Activated CD4-positive, CD25-positive, alpha-beta regulatory T cell (primary cell): ENCODE measurements at places on chromosomes 7 and 10.

- no peak for DNase-seq
These were observed 301.0 kb downstream of the SORCS1 start for GRCh38 chr10:106863549-106863948.

GRCh38 chr7:80466636-80467035 lies 45.2 kb downstream of the GNAT3 start:
- no peak for DNase-seq

GRCh38 chr7:51315393-51316261 lies 982 bp downstream of the COBL start:
- DNase-seq = no peak

GRCh38 chr10:35127289-35127891 lies 744 bp downstream of the CREM start:
- DNase-seq = peak; percentile 21

GRCh38 chr10:132355754-132356153 lies 23.8 kb downstream of the LRRC27 start:
- DNase-seq = no peak

GRCh38 chr10:52908478-52908877 lies 135.9 kb upstream of the MBL2 start:
- no peak for DNase-seq

GRCh38 chr10:60908896-60909295 lies 35.1 kb downstream of the RHOBTB1 start:
- DNase-seq = no peak

DNA sequence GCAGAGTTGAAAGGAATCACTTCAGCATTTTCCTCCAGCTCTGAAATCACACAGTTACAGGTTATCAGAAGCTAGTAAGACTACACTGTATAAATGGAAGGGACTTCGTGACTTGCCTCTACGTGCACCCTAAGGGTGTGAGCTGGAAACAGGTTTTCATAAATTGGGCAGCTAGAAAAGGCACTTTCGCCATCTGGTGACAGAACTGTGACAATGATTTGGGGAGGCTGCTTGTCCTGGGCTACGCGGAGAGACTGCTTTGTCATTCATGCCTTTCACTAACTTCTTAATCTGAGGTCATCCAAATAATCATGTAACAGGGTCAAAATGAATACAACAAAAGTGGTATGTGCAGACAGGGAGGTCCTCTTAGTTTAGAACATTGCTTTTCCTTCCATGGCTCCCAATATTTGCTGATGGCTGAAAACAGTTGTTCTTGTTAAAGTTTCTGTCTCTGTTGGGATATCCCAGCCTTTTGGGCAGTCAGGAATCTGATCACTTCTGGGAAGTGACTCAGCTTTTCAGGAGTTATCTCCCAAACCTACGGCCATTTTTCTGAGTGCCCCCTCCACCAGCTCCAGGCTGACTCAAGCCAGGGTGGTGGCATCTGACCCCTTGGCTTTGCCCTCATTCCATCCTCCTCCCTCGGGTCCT lies 17.8 kb downstream of the VWC2 start:
- no peak for DNase-seq

DNA sequence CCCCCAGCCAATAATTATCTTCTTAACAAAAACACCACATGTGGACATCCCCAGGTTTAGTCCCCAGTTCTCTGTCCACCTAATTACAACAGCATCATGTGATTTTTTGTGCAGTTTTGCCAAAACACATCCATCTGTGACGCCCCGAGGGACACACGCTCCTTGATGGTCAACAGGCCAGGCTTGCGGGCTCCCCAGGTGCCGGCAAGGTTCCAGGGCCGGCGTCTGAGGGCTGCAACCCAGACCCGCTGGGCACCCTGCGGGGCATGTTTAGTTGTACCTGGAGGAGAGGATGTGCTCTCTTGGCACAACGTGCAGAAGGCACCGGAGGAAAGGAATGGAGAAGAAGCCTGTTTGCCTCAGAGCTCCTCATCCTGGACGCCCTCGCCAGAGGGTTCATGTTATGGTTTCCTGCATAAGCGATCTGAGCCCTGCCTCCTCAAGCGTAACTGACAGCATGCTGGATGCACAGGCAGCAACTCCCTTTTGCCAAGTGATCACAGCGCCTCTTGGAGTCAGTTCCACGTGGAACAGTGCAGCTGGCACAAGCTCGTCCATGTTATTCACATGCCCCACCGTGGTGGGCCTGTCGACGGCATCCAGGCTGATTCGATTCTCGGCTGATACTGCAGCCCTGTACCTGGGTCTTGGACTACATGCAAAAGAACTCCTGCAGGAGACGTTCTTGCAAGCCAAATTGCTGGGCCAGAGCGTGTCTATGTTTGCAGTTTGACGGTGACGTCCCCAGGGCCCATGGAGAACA lies 41.6 kb downstream of the JAKMIP3 start:
- no peak for DNase-seq

DNA sequence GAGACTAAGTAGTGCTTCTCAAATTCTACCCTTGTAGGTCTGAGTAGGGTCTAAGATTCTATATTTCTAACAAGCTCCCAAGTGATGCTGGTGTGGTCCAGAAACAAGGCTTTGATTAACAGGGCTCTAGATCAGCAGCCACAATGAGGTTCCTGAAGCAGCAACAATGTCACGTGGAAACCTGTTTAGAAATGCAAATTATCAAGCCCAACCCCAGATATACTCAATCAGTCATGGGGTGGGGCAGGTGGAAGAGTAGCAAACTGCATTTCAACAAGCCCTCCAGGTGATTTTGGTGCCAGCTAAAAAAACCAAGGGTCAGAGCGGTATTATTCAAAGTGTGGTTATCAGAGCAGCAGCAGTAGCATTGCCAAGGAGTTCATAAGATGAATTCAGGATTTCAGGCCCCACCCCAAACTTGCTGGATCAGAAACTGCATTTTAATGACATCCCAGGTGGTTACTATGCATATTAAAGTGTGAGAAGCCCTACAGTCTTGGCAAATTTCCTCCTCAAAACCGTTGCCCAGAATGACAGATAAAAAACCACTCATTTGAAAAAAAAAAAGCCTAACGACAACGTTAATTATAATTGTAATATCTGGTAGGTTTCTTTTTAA lies 199.2 kb downstream of the AHR start:
- no peak for DNase-seq

DNA sequence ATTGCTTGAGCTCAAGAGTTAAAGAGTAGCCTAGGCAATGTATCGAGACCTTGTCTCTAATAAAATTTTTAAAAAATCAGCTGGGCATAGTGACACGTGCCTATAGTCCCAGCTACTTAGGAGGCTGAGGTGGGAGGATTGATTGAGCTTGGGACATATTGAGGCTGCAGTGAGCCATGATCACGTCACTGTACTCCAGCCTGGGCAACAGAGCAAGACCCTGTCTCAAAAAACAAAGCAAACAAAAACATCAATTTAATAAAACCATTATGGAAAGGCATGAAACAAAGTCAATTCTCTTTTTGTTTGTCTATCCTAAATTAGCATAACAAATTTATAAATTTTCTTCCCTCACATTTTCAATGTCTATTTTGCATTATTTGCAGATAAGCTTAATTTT lies 108.4 kb downstream of the PHF14 start:
- DNase-seq = no peak

DNA sequence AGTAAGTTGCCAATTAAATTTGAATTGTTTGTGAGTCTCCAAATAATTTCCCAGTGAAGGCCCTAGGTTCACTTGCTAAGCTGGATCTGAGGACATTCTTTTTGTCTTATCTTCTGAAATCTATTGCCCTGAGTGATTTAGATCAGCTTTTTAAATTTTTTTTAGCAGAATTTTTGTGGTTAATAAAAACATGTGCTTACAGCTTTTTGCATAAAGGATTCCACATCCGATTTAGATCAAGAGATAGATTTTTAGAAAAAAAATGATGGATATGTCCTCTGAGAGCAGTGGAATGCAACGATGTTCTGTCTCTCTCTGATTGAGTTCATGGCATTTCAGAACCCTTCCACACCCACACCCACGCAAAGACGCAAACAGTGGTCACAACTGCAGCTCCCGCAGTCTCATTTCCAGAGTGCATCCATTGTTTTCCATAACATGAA lies 358.8 kb downstream of the SUGCT start:
- DNase-seq = no peak

DNA sequence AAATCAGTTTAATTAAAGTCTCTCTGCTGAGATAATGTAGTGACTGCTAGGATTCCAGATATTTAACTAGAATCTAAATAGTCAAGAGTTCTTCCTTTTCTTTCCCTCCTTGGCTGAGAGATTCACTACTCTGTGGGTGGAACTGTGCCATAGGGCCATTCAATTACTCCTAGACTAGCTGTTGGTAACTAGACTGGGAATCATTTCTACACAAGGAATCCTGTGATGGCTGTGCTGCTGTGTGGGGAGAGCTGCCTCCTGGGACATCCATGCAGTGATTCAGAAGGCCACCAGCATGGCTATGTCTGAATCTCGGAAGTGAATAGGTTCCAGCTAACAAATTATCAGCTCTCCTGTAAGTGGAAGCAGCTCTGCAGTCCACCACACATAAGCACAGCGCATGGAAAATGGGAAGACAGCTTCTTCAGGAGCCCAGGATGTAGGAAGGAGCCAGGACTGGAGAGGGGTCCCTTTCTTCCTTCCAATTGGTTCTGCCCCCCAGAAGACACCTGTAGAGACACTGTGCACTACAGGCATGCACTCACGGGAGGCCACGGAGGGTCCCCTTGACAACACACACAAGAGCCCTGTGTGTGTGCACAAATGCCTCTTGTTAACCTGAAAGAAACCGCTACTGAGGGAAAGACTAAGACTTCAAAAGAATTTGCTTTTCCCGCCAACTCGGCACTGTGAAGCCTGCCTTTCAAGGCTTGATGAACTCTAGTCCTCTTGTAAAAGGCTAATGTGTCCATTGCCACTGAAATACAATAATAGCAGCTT lies 66.5 kb downstream of the SCRN1 start:
- DNase-seq = no peak

DNA sequence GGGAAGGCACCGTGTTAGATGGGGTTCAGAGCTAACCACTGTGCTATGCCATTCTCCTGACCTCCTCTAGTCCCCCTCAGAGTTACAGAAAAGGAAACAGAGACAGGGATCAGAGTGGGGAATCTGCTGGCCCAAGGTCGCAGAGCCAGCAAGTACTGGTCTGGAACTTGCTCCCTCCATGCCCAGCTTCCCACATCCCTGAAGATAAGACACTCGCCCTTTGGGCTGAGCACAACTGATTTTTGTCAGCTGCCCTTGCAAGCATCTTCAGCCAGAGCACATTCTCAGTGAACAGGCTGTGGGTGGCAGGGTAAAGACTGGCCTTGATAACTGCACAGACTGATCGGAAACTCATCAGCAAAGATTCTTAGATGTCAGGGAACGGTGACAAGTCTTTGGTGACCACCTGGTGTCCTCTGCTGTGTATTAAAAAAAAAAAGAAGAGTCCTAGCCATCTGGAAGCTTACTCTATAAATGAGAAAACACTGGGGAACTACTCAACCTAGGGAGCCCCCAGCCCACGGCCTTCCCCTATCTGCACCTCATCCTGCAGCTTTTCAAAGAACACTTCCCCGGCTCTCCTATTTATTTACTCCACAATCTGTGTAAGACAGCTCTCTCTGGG lies 1.3 kb upstream of the SORBS1 start:
- no peak for DNase-seq

- no peak for DNase-seq
These were observed 84.2 kb downstream of the REEP3 start for GRCh38 chr10:63605197-63605967.

DNA sequence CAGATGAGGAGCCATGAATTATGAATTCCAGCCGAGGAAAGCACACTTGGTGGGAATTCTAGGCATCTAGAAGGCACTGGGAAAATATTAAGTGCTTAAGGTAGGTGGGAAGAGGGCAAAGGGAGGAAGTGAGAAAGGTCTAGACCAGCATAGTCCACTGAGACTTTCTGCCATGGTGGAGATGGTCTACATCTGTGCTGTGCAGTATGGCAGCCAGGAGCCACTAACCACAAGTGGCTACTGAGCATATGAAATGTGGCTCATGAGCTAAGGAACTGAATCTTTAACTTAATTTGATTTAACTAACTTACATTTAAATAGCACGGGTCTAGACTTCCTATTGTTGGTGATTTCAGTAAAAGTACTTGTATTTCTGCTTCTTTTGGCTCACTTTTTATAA lies 82.5 kb upstream of the SEM1 start:
- no peak for DNase-seq

DNA sequence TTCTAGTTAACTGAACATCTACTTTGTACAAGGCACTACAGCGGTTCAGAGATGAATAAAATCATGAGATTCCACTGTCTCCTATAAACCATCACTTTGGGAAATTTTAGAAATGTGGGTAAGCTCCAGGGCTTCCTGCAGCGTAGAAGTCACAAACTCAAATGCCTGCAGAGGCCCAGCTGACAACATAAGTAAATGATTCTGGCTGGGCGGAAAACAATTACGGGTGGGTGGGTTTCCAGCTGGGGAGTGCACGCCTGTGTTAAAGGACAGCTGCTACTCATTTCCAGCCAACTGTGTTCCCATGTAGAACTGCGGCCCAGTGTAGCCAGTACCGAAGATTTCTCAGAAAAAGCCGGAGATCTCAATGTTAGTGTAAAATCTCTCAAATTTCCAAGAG lies 69.5 kb upstream of the ATRNL1 start:
- no peak for DNase-seq

- no peak for DNase-seq
These were observed 82.2 kb upstream of the GPR141 start for GRCh38 chr7:37601321-37601720.

DNA sequence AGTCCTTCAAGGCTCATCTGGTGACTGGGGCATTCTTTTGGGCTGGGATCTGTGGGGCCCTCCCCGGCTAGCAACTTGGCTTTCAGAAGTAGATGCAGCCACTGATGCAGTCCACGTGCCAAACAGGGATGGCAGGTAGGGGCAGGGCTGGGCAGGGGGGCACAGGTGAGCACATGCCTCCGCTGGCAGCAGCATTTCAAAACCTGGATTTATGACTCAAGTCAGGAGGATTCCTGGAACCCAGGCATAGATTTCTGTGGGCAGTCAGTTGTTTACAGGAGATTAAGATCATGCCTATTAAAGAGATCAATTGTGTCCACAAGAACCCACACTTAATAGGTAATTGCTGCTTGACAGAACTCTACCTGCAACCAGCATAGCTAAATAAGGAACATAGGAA lies 839 bp upstream of the HABP2 start:
- no peak for DNase-seq

- DNase-seq = no peak
These were observed 201.7 kb downstream of the BUB3 start for GRCh38 chr10:123355748-123356481.

GRCh38 chr7:45072131-45073030 lies 16.4 kb downstream of the NACAD start:
- DNase-seq = no peak

- no peak for DNase-seq
These were observed 49.3 kb downstream of the CCDC6 start for GRCh38 chr10:59857049-59857448.

DNA sequence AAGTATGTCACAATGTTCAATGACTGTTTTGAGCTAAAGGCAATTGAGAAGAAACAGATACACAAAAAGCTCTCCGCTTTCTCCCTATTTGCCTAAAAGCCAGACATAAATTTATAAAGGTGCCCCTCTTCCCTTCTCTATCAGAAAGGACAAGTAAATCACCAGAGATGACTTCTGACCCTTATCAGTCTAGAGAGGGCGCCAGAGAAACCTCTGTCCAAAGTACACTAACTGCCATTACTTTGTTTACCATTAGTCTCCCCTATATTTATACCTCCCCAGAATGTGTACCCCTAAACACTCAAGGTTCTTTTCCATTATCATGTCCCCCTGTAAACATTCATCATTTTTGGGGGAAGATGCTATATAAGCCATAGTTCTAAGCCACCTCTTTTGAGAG lies 49.3 kb downstream of the TPK1 start:
- no peak for DNase-seq

- DNase-seq = no peak
These were observed 148.5 kb downstream of the POLR1F start for GRCh38 chr7:19560111-19560883.

GRCh38 chr10:50623663-50624412 lies at the start of gene SGMS1:
TSS of gene SGMS1 (minus strand) at chr10:50623956. CDS start at chr10:50344114, 279,842 bp downstream.
- peak; percentile 72 for DNase-seq
